Mesothelial cell of epicardium (in vitro differentiated cells): ENCODE measurements at places on chromosomes 16 and 17. TPM values are rescaled to one million over a fixed set of nuclear protein-coding genes. Genes with fewer than 3 reads are reported as not detected.

GRCh38 chr17:7437950-7438614 lies 1.2 kb upstream of the FGF11 start:
- peak; percentile 83 for DNase-seq

DNA sequence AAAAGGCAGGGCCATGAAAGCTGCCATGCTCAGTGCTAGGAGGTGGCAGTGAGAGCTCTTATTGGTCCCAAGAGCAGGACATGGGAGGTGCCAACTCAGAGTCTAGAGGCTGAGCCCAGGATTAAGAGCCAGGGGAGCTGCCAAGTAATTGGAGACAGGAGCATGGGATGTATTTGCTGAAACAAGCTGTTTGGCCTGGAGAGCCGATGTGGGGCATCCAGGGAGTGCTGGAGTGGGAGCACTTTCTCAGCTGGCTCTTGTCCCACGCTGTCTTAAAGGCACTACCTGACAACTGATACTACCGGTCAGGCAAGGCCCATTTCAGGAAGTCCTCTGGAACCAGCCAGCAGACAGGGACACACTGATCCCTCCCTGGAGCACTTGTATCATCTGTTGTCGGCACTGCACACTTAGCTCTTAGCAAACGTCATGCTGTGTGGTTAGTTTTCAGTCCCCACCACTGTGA lies 19.3 kb downstream of the ANKFN1 start:
- DNase-seq, result no peak

- DNase-seq, result peak; percentile 42
These were observed 604 bp upstream of the ZC3H18 start for GRCh38 chr16:88569614-88569984.

DNA sequence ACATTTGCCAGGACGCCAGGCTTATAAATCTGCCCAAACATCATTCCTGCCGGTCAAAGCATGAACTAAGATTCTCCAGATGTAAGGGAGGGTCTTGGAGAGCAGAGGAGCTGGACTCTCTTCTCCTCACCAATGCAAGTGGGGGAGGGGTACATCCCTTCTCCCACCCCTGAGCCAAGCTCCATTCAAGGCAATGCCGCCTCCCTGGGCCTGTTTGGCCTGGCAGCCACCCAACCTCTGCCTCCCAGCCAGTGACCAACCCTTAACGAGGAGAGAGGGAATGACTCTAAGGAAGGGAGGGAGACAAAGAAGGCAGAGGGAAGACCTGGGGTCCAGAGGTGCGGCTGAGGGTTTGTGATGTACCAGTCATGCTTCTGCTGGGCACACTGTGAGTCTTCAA lies 13.8 kb downstream of the C17orf50 start:
- no peak for DNase-seq

DNA sequence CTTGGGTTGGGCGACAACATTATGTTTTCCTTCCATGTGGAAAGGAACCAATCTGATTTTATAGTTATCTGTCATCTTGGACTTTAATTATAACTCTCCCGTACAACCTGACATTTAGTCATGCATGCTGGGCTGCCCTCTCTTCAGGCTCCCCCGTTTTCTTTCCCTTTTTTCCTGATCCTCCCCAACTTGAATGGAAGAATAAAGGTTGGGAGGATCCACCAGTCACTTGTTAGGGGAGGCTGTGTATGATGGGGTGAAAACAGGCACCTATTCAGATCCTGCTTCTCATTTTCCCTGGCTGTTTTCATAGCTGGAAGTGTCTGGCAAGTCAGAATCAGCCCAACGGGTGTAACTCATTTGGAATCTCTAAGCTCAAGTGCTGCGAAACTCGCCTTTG lies 267.2 kb upstream of the SALL1 start:
- DNase-seq, result no peak

GRCh38 chr16:59593194-59593661 lies 859.1 kb upstream of the GOT2 start:
- DNase-seq, result no peak

GRCh38 chr17:36019423-36019822 lies 1.7 kb upstream of the CCL23 start:
- no peak for DNase-seq

- no peak for DNase-seq
These were observed 102.5 kb upstream of the TMEM97 start for GRCh38 chr17:28216528-28216927.

GRCh38 chr17:16358394-16358793 lies 5.1 kb upstream of the CENPV start:
- no peak for DNase-seq

GRCh38 chr16:57299009-57299718 lies 14.7 kb upstream of the PLLP start:
- DNase-seq, result peak; percentile 55

- peak; percentile 50 for DNase-seq
These were observed 104.7 kb downstream of the SOCS1 start for GRCh38 chr16:11151156-11151884.

- DNase-seq, result no peak
These were observed 32.8 kb downstream of the NETO2 start for GRCh38 chr16:47110939-47111338.

DNA sequence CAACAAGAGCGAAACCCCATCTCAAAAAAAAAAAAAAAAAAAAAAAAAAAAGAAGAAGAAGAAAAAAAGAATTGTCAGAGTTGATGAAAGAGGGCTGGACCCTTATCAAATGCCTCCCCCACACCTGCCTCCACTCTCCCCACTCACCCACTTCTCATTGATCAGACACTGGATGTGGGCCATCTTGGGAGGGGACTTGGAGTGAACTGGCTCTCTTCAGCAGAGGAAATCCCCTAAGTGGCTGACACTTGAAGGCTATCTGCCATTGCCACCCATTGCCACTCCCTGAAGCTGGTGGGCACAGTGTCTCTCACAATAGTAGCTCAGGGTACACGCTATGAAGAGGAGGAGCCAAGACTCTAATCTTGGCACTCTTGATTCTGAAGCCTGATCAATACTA lies 1.6 kb downstream of the ITGA2B start:
- no peak for DNase-seq

- DNase-seq, result no peak
These were observed 57.9 kb upstream of the MAF start for GRCh38 chr16:79658301-79659033.

DNA sequence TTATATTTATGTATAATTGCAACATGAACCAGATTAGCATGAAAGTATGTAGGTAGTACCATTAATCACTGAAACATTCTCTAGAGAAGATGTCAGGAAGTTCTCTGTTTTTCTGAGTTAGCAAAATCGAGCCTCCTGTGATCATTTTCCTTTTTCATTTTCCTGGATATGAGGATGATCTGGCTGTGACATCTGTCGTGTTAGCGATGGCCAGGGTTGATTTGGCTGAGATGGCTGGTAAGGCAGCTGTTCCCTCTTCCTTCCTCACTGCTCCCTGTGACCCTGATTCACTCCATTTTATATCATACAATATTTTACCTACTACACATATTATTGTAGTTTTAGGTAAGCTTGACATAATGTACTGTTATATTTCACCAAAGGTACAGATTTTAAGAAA lies 10.3 kb downstream of the CNTNAP4 start:
- no peak for DNase-seq

GRCh38 chr16:49832177-49832576 lies 23.7 kb downstream of the ZNF423 start:
- no peak for DNase-seq

DNA sequence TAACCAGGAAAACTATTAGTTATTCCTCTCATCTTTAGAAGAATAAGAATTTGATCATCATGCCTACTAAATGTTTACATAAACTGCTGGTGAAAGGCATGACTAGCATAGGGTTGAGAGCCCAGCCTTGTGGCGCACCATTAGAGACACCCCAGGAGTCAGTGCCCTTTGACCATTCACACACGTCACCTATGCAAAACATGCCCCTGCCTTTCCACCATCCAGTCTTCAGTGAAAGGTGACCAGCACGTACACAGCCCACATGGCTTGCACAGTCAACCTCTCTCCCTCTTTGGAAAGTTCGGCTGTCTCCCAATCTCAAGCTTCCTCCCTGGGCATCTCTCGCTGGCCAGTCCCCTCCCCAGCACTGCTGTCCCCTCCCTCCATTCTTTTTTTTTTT lies 150.3 kb downstream of the ENGASE start:
- no peak for DNase-seq

DNA sequence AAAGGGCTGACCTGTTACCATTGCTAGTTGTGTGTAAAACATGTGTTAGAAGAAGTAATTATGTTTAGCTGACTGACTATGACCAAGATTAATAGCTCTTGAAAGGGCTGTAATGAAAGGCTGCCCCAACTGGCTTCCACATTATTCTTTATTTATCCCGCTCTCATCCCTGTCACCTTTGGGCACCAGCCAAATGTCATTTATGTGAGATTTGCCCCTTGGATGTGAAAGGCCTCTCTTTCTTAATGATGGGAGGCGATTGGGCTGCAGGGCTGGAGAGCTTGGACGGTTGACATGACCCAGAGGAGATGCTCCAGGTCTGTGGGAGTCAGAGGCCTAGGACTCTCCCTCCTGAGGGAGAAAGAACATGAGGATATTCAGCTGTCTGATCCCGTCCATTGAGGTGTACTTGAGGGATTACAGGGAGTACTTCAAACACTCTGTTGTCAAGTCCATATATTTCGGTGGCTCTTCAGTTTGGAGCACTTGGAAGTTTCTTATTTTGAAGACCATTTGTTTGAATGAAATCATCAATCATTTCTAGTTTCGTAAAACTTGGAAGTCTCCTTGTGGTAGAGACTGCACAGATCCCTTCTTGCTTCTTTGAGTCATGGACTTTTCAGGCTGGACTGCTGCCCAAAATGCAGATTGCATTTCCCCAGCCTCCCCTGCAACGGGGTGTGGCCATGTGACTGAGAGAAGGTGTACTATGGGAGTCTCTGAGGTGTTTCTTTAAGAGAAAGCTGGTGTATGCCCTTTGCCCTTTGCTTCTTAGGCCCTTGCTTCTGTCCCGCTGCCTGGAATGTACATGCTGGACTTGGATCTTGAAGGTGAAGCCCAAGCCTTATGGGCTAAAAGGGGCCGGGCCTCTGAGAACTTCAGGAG lies 51.3 kb downstream of the FTO start:
- no peak for DNase-seq

GRCh38 chr17:34163123-34163522 lies 92.0 kb upstream of the CCL2 start:
- DNase-seq, result no peak

GRCh38 chr17:80260069-80260535 lies 550 bp upstream of the RNF213 start:
- DNase-seq, result peak; percentile 79

- DNase-seq, result no peak
These were observed 325.8 kb downstream of the ABCC12 start for GRCh38 chr16:47829850-47830600.

DNA sequence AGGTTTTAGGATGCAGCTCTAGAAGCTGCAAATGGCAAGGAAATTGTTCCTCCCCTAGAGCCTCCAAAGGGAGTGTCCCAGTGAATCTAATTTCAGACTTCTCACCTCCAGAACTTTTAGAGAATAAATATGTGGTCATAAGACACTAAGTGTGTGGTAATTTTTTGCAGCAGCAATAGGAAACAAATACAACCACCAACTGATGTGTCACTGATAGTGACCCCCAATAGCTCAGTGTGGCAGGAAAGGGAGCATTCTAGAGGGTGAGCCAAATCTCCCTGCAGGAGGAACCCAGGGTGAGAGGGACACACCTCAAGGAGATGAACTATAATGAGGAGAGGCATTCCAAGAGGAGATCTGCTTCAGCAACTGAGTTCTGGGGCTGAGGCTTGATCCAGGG lies 4.1 kb downstream of the CCL4L2 start:
- no peak for DNase-seq

DNA sequence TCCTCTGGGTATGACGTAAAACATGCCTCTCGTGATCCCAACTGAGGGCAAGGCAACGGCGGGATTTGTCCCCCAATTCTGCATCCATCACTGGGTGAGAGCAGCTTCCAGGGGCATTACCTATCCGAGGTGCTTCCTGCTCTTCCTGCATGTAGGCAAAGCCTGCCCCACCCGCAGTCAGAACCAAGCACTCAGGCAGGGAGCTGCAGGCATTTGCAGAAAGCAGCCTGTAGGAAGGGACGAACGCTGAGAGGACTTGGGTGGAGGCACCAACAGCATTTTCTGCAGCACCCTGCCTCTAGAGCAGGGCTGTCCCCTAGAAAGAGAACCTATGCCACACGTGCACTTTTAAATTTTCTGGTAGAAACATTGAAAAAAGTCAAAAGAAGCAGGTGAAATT lies 5.5 kb downstream of the BCO1 start:
- DNase-seq, result no peak

DNA sequence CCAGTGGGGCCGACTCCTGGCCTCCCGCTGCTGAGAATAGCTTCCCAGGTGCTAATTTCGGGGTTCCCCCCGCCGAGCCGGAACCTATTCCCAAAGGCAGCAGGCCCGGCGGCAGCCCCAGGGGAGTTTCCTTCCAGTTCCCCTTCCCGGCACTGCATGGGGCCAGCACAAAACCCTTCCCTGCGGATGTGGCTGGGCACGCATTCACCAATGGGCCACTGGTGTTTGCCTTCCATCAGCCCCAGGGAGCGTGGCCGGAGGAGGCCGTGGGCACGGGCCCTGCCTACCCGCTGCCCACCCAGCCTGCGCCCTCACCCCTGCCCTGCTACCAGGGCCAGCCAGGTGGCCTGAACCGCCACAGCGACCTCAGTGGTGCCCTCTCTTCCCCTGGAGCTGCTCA lies 24.9 kb upstream of the ZFPM1 start:
- DNase-seq, result no peak

DNA sequence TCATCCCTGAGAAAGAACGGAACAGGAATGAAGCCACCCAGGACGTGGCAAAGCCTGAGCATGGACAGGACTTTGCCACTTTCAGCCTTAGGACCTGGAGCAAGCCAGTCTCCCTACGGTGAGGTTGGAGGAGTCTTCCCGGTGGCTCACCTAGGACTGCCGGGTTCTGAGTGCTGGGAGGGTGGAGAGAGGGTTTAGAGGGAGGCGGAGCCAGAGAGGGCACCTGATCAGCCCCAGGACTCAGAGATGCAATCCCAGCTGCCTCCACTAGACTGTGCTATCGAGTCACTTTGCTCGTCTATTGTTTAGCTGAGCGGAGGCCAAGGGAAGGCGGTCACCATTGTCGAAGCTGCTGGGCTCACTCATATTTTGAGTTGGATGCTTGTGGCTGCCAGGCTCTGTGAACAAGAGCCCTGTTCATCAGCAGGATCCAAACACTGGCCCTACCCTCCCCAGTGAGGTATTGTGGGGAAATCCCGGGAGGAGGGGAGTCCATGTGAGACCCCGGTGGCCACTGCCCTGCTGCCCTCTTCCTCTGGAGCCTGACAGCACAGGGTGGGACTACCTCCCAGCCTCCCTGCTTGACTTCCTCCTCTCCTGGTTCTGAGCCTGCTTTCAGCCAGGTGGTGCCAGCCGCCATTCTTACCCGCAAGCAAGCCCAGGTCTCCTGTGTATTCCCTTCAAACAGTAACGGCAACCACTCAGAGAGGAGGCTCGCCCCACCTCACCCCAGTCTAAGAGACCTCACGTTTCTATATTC lies 7.0 kb downstream of the KRT14 start:
- peak; percentile 89 for DNase-seq

The CDH3 gene
- 179 to 180 TPM (median 180 TPM) in 3 replicates for total RNA-seq

The SGCA gene
- total RNA-seq, result not detected in 3 replicates

The DLX4 gene
- 2.6 to 2.8 TPM (median 2.7 TPM) in 3 replicates for total RNA-seq

The FMNL1 gene
- total RNA-seq, result 3.0 to 3.7 TPM (median 3.6 TPM) in 3 replicates

The TBC1D3 gene
- not detected in 3 replicates for total RNA-seq

The RAB26 gene
- total RNA-seq, result 1.1 to 1.5 TPM (median 1.3 TPM) in 3 replicates

The STX8 gene
- 50.4 to 53.3 TPM (median 53.1 TPM) in 3 replicates for total RNA-seq

The VMO1 gene
- 2.3 to 2.6 TPM (median 2.5 TPM) in 3 replicates for total RNA-seq

The KCNH6 gene
- 0.16 TPM in 1 of 3 replicates, not detected in the others for total RNA-seq

The MYL11 gene
- total RNA-seq, result 1.4 to 4.4 TPM (median 2.8 TPM) in 3 replicates

The MFSD6L gene
- 3.0 to 4.4 TPM (median 4.0 TPM) in 3 replicates for total RNA-seq

The TBC1D3I gene
- total RNA-seq, result 0.60 to 1.3 TPM (median 0.80 TPM) in 3 replicates

The LITAFD gene
- not detected in 3 replicates for total RNA-seq

The C17orf78 gene
- not detected in 3 replicates for total RNA-seq

The CCDC137 gene
- 16.3 to 19.6 TPM (median 17.5 TPM) in 3 replicates for total RNA-seq
